Globus pallidus (tissue), 1 donor: ENCODE measurements at places on chromosomes 13 and 19.

DNA sequence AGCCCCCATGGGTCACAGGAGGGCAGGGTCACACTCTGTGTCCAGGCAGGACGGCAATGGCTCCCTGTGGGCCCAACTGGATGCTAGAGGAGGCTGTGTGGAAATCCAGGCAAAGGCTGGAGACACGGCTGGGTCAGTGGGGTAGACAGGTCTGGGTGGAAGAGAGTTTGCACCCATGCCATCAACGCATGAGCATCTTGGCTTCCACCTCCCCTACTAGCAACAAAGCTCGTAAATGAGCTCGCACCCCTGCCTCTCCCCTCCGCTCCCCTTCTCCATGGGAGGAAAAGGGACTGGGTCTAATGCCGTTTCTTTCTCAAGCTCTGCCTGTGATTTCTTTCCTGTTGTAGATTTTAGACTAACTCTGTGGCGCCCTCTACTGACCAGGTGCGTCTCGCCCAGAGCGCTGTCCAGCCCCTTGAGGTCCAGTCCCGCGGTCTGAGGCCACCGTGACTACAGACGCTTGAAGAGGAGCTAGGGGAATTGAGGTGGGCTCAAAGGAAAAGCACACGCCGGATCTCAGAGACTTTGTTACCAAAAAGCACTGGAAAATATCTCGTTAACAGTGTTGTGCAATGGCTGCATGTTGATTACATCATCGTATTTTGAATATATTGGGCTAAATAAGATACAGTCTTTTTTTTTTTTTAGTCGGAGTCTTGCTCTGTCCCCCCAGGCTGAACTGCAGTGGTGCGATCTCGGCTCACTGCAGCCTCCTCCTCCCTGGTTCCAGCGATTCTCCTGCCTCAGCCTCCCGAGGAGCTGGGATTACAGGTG, 50.7 kb upstream of the USP29 start:
- no peak for DNase-seq

GRCh38 chr19:29233591-29233990, 20.6 kb upstream of the UQCRFS1 start:
- no peak for DNase-seq

- no peak for DNase-seq
Measured at GRCh38 chr13:21389124-21389523, 70.0 kb downstream of the ZDHHC20 start.

GRCh38 chr13:37615276-37615675, 16.7 kb upstream of the POSTN start:
- no peak for DNase-seq

- DNase-seq: peak; percentile 40
Measured at GRCh38 chr19:2309734-2310362, 1.9 kb upstream of the LINGO3 start.

DNA sequence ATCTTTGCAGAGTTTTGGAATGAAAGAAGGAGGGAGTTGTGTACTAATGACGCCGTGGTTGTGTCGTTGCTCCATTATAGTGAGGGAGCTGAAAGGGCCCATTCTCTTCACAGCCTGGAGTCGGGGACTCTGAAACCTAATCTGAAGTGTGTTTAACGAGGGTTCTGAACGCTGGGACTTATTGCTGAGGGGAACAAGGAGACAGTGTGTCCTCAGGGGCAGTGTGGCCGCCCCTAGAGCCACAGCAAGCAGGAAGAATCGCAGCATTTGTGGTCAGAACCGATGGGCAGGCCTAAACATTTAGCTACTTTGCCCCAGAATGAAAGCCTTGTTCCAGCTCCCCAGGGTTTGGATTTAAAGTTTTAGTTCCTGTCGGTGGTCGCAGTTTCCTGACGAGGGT, 156.4 kb upstream of the RNF113B start:
- DNase-seq: no peak

- no peak for DNase-seq
Measured at GRCh38 chr13:52845334-52845761, 3.1 kb downstream of the PCDH8 start.

DNA sequence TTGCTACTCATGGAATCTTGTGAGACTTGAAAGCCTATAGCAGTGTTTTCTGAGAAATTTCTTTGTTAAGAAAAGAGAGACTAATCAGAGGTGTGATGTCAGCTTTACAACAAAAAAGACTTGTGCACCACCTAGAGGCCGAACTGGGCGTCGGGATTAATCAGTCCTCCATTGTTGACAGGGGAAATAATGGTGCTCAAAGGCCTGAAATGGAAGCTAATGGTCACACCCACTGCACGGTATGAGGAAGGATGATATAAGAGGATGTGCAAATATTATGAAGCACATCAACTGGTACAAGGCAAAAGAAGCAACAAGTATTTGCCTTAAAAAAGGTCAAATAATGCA, 480.2 kb upstream of the MIR17HG start:
- DNase-seq: peak; percentile 37

- DNase-seq: no peak
Measured at GRCh38 chr19:33689138-33689746, 67.5 kb downstream of the CHST8 start.

- no peak for DNase-seq
Measured at GRCh38 chr13:49353908-49354307, 90.0 kb downstream of the CAB39L start.

DNA sequence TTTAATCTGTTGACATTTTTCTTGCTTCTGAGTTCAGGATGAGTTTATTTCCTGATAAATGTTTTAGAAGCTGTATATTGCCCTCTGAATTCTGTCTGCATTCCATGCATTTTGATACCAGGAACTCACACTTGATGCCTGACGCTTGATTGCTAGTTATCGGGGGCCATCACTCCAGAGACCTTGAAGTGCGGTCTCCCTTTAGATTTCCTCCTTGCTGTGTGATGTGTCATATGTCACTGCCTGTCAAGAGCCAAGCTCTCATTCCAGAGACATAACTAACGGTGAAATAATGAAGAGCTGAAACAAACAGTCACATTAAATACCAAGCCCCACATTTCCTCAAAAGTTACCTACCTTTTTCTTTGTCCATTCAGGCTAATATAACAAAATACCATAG, 155.5 kb downstream of the TNFSF13B start:
- DNase-seq: no peak

DNA sequence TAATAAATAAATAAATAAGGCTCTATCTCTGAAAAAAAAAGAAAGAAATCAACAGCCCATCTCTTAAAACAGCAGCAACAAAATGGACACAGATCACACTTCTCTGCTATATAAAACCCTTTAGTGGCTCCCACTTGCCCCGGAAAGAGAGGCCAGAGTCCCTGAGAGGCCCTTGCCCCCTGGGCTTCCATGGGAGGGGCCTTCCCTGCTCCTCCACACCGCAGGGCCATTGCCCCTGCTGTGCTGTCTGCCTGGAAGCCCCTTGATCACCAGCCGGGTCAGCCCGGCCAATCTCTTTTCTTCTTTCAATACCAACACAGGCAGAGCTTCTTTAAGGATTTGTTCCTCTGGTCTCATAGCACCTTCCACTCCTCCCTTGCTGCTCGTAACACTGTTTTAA, 171.1 kb downstream of the URI1 start:
- DNase-seq: no peak

DNA sequence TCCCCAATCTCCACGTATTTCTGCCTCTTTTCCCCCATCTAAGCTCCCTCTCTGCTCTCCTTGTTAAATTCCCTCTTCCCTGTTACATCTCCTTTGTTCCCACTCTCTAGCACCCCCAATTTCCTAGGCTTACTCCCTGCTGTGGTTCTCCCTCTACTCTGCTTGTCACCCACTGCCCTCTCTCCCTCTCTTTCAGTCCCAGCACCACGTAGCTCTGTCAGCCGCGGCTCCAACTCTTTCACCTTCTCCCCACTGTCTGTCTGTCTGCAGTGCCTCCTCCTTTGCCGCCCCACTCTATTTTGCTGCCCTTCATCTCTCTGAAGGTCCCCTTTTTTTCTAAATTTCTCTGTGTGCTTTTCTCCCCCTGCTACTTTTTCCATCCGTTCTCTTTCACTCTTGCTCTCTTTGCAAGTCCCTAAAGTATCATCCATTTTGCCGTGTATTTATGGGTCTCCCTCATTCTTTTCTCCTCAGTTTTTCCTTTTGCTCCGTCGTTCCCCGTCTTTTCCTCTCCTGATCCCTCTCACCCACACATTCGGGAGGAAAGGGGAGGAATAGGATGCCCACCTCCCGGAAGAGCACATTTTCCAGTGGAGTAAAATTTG, 937 bp downstream of the ZNF841 start:
- DNase-seq: no peak

GRCh38 chr13:69565334-69565733, 542.3 kb upstream of the ATXN8OS start:
- DNase-seq: no peak

DNA sequence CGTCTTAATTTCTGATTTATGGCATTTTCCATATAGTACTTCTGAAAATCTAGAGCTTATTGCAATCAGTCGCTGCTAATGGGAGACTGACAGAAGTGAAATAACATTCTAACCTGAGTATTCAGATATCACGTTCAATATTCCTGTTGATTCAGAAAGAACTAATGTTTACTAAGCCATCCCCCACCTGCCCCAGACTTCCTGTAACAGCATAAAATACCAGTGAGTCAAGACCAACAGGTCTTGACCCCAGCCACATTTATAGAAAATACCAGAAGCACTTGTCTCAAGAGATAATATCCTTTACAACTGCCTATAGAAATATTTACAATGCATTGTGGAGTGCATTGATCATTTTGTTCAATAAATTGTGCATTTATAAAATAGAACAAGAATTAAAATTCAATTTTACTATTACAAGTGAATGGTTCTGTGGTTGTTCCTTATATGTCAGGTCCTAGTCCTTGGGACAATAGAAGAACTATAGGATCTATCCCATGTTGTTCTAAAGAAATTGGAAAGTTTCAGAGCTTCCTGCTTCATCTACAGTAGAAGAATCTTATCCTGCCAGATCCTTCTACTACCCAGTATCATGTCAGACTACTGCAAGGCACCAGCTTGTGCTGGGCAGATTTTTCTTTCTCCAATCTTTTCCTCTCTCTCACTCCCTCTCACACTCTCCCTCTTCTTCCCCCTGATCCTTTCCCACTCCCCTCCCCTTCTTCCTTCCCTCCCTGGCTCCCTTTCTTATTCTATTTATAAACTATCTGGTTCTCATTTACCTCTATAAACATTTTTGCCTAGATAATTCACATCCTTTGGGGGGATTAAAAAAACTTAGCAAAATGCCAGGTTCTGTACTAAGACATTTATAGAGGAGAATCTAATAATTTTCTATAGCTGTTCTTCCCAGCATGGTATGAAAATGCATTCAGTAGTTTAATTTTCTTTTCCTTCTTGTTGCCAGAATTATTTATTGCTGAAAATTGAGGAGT, 629.9 kb downstream of the DIAPH3 start:
- no peak for DNase-seq

GRCh38 chr13:106367361-106367971, 168.0 kb downstream of the EFNB2 start:
- no peak for DNase-seq

DNA sequence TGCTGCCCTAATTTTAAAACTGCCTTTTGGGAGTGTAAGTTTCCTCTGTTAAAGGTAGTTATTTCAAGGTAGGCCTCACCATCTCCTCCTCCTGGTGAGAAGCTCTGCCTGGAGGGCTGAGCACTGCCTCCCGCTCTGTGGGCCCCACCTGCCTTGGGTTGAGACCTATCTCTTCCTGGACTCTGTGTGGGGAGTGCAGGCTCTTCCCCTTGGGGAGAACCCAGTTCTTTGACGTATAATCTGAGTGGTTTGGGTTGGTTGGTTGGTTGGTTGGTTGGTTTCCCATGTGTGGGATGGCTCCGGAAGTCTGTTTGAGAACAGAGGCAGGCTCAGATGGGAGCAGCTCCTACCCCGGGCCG, 39.1 kb downstream of the ACTN4 start:
- DNase-seq: no peak

GRCh38 chr13:110624766-110625756, 9.7 kb downstream of the NAXD start:
- DNase-seq: no peak

DNA sequence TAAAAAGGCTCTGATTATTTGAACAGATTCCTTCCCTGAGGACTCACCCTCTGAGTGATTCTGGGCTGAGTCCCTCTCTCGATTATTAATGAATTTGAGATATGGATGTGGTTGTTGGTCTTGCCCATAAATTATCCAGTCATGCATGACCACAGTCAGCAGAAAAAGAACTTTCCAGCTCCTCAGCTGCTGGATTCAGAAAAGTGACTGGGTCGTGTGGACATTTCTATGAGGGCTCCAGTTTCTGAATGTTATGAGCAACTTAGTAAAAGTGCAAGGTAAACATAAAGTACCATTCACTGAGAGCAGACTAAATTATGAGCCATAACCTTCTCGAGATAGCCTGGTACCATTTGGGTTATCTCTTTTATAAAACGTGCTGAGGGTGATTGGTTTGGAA, 100.1 kb upstream of the CLDN10 start:
- no peak for DNase-seq

DNA sequence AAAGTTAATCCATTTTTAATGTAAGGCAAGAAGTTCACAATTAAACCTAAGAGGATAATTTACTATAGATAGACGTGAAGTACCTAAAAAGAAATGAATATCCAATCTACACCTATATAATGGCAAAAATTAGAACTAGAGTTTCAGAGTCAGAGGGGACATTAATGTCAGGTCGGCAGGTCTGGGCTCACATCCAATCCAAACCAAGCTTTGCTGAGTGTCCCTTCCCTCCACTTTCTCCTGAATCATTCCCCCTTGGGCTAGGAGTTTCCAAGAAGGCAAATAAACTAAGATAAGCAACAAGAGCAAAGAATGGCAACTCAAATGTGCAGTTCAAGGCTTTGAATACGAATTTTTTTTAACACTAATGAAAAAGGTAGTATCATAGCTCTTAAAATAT, 2.9 kb downstream of the FLT3 start:
- no peak for DNase-seq

DNA sequence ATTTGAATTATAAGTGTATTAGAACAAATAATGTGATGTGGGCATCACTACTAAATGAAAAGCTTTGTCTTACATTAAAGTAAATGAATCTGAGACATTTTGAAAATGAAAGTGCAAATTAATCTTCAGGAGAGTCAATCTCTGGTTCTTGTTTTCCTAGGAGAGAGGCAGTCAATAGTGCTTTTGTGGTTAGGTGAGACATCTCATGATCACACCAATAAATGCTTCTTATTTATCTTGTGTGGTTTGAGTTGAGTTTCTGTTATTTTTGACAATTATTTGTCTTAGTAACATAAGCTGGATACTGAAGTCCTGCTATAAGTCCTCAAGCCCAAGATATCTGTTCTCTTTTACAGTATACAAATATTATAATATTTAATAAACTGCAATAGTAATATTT, 1378.0 kb upstream of the PCDH9 start:
- DNase-seq: no peak

DNA sequence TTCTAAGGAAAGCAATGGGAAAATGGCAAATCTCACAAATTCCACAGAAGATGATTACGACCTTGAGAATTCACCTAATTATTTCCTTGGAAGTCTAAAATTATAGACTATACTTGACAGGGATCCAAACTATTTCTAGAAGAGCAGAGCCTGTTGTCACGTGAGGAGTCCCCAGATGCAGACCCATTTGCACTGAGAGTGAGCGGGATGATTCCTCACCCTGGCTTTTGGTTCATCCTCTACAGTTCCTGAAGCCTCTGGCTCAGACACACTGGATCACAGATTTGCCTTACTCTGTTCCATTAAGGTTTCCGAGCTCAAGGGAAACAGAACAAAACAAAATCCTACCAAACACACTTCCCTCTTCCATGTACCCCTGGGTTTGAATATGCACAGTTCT, 23.0 kb upstream of the CYSLTR2 start:
- DNase-seq: no peak

GRCh38 chr13:110443622-110444225, 117.8 kb downstream of the RAB20 start:
- DNase-seq: no peak

GRCh38 chr13:79450110-79450509, 30.8 kb upstream of the NDFIP2 start:
- no peak for DNase-seq

- no peak for DNase-seq
Measured at GRCh38 chr13:46168341-46168740, 13.6 kb downstream of the LCP1 start.
